ENCODE measurements at places on chromosomes 3 and 15.

- no peak for DNase-seq
Observed at GRCh38 chr3:123294296-123294938, 92.7 kb downstream of the SEC22A start.

DNA sequence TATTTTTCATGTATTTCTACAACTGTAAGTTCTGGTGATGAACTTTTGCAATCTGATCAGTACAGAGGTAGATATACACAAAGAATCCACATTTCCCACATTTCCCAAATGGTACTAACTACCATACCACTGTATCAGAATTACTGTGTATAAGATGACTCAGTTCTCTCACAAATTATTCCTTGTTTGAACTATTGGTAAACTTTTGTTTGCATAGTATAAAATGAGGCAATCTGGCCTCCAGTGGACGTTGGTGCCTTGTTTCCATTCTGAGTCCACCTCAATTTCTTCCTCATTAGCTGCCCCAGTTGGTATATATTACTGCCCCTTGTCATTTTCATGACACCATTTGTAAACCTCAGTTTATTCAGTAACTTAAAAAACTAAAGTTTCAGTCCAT lies 38.5 kb downstream of the SPTSSB start:
- no peak for DNase-seq

DNA sequence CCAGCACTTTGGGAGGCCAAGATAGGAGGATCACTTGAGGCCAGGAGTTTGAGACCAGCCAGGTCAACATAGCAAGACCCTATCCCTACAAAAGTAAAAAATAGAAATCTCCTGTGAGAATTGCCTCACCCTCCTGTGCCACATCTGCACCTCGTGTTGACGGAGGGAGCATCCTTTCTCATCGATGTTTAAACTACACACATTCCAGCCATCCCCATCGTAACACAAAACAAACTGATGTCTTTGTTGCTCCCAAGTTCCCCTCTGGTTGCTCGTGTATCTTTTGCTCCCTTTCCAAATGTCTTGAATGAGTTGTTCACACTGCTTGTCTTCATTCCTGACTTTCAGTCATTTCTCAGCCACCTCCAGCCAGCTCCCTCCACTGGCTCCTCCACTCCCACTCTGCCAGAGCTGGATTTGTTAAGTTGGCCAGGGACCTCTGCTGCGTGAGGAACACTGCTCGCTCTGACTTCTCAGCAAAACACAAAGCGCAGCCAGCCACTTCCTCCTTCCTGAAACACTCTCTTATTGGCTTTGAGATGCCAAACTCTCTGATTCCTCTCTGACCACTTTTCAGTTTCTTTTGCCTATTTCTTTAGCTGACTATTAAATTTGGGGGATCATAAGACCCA lies 53.6 kb upstream of the ATP13A3 start:
- DNase-seq = no peak

DNA sequence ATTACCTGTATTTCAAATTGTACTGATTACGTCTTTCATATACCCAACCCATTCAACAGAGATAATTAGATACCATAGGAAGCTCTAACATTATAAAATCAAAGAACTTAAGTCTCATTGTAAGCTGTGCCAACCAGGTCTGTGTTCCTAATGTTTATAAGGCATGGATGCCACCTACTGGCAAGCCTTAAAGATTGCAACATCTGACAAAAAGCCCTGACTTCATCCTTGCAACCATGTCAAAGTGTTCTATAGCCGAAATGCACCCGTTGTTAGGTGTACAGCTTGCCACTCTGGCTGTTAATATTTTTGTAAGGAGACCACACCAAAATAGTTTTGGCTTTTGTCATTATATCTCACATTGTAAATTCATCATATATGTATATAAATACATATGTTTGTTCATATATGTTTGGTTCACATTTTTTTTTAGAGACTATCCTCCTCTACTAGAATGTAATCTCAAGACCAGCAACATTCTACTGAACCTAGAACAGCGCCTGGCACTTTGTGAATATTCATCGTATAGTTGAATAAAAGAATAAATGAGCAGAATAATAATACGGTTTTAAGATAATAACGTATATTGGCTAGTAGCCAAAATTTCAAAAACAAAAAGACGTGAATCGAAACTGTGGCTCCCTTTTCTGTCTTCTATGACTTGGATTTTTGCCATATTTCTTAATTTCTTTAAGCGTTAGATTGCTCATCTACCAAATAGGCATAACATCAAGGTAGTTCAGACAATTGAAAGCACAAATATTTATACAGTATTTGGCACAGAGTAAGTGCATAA lies 258.1 kb downstream of the TBL1XR1 start:
- DNase-seq = no peak

Measured in T follicular helper cell (primary cell).